ENCODE measurements at places on chromosomes 11 and 22.

GRCh38 chr11:35600331-35600838, 17.9 kb upstream of the FJX1 start:
- DNase-seq: no peak

DNA sequence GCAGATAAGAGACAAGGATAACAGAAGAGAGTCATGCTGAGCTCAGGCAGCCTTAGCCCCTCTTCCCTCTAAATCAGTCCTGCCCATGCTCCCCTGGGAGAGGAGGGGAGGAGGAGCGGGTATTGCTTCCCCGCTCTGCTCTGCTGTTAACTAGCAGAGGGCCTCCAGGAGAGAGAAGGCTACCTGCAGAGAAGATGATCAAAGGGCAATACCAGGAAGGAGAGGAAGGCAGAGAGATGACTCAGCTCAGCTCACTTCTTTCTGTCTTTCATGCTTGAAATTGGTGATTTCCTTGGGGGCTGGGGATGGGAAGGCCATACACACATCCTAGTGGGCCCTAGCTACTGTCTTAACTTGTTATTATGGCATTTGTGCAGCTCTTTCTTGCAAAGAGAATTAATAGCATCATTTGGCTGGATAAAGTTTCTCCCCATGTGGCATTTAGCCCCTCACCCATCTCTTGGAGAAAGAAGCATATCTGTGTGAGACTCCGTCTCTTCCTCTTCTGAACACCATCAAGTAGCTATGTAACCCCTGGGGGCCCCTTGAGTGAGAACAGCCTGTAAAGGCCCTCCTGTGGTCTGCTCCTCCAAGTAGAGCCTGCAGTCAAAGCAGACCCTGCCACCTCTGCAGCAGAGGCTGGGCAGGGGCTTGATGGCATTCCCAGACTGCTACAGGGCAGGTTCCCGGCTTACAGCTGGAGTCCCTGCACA, 33.4 kb upstream of the AMOTL1 start:
- no peak for DNase-seq

DNA sequence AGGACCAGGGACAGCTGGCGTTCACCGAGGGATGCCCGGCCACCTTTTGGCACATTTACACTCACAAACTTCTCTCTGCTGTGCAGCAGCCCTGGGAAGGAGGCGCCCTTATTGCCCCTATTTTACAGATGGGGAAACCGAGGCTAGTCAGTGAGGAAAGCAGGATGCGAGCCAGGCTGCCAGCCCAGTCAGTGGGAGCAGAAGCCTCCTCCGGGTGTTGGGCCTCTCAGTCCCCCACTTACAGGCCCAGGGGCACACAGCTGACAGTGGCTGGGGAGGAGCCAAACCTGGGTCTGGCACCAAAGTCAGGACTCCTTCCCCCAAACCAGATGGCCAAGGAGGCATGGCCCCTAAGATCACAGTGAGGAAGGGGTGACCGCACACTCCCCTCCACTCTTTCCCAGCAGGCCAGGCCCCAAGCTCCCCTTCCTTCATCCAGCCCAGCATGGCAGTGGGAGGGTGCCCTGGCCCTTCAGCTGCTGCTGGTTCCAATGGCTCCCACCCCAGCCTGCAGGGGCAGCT, 121.4 kb upstream of the ANO1 start:
- DNase-seq: no peak

DNA sequence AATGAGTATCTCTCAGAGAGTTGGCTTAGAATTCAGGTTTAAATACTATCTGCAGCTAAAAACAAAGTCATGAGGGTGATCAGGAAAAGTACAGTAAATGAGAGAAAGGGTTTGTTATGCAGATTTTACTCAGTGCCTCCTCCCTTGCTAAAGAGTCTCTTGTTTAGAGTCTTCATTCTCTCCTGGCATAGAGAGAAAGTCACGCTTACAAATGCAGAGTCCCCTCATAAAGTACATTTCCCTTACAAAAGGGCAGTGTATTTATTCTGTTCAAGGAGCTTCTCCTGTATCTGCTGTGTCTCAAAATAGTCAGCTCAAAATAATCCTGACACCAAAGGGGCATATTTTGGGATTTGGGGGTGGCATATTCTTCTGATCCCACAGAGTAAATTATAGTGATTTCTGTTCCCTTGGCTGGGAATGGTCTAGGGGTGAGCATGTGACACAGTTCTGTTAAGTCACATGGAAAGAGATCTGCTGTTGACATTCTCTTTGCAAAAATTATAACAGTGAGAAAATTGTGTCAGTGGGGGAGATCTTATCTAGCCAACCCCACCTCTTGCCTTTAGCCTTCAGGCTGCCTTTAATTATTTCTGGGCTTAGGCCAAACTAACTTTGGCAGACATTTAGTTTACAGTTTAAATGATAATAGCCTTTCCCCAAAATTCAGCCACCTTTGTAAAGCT, 102.9 kb downstream of the MTNR1B start:
- DNase-seq: no peak

DNA sequence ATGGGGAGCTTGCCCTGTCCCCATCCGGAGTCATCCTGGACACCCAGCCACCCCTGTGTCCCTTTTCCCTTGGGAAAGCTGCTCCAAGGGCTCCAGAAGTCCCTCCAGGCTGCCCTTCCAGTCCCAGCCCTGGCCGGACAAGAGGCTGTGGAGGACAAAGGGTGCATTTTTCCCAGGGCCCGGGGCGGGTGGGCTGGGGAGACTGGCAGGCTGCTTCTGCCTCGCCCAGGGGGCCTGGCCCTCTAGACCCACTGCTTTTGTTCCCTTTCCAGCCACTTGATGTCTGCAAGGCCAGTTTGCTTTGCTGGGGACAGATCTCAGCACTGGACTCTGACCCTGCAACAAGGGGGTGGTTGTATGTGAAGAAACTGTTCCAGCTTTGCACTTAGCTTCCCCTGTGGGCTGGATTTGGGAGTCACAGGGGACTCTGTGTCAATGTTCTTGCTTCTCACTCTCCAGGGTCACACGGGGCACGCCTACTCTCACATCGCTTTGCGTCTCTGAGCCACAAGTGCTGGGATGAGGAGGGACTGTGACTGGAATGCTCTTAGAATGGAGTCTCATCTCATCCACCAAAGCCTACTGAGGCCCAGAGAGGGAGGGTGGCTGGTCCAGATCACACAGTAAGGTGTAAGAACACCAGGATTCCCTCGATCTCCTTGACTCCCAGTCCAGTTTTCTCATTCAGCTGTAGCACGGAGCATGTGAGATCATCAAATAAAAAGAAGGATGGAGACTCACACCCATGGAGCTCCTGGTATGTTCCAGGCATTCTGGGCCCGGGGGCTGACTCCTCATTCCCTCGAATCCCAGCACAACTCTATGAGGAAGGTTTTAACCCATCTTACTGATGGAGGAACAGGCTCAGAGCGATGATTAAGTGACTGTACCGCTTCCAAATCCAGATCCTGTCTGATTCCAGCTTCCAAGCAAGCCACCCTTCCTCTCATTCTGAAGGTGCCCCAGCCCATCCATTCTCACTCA, 59.9 kb downstream of the FBXO7 start:
- DNase-seq: no peak
